ENCODE measurements at places on chromosomes 7 and 10.

- DNase-seq = no peak
Observed at GRCh38 chr7:92648067-92648466, 57.9 kb upstream of the FAM133B start.

GRCh38 chr10:116082206-116082605 is 190.8 kb downstream of the GFRA1 start:
- no peak for DNase-seq

DNA sequence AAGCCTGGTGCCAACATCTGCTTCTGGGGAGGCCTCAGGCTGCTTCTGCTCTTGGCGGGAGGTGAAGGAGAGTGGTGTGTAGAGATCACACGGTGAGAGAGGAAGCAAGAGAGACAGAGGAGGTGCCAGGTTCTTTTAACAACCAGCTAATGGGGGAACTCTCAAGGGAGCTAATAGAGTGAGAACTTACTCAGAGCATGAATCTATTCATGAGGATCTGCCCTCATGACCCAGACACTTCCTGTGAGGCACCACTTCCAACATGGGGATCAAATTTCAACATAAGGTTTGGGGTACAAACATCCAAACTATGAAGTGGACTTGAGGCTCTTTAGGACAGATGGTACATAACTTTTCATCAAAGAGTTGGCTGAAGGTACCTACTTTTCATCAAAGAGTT is 5.1 kb upstream of the ZNF32 start:
- no peak for DNase-seq

GRCh38 chr10:110803239-110803749 is 68.4 kb upstream of the PDCD4 start:
- no peak for DNase-seq

DNA sequence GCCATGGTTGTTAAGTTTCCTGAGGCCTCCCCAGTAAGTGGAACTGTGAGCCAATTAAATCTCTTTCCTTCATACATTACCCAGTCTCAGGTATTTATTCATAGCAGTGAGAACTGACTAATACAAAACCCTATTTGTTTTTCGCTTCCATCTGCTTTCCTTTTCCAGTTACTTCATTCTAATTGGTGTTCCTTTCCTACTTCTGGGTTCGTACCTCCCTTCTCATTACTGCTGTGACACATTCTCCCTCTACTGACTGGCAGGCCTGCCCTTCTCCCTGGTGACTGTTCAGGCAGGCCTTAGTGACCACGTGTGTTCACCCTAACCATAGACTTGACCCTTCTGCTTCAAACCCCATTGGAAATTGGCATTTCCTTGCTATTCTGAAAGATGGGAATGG is 37.7 kb downstream of the MTURN start:
- DNase-seq = no peak
